Esophagus squamous epithelium (tissue), 5 donors: ENCODE measurements at places on chromosomes 3 and 15. TPM values are rescaled to one million over a fixed set of nuclear protein-coding genes. Genes with fewer than 3 reads are reported as not detected.

- DNase-seq: no peak
These were observed 157.2 kb downstream of the PTPRG start for GRCh38 chr3:61718565-61718964.

GRCh38 chr15:89841306-89841705 is 26.7 kb upstream of the ANPEP start:
- DNase-seq: no peak

DNA sequence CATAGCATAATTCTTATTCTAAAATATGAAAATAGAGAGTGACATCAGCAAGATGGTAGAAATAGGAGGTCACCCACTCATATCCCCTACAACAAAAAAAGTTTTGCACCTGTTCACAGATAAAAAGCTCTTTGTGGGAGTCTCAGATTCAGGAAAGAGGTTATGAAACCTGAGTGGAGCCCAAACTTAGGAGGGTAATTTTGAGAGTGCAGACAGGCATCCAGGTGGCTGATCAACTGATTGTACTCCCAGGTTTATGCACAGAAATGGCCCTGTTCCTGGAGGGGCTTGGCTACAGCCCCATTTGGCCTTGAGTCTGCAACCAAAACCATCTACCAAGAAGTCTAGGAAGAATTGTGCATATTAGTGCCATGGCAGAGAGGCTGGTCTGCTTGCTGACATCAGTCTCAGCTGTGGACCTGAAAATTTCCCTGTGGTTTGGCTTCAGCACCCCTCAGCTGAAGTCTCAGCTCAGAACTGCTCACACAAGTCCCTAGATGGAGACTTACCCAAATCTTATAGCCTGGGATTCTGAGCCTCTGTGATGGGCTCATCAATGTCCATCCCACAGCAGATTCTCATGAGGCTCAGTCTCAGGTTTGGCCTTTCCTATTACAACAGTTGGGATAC is 291.6 kb downstream of the IL20RB start:
- DNase-seq: no peak

GRCh38 chr15:65087873-65088642 is 11.5 kb downstream of the KBTBD13 start:
- DNase-seq: no peak

DNA sequence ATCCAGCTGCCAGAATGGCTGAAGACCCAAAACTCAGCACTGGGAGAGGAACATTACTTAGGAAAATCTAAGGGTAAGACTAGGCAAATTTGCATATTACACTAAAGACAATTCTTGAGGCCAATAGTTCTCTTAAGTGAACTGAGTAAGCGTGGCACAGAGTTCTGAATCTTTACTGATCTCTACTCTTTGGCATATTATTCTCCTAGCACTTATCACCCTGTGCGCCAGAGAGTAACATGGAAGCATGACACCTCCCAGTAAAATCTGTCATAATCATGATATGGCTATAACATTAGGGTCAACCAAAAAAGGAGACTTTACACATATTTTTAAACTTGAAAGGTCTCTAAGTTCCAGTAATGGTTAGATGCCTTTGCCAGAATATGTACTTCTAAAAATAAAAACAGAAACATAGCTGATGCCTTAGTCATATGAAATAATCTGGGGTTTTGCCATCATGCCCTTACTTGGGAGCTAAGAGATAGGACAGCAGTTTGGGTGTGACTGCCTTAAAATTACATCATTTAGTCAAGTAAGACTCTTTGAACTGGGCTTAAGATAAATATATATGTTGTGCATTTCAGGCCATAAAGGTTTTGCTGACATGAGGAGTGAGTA is 290.5 kb downstream of the PLCL2 start:
- DNase-seq: no peak

DNA sequence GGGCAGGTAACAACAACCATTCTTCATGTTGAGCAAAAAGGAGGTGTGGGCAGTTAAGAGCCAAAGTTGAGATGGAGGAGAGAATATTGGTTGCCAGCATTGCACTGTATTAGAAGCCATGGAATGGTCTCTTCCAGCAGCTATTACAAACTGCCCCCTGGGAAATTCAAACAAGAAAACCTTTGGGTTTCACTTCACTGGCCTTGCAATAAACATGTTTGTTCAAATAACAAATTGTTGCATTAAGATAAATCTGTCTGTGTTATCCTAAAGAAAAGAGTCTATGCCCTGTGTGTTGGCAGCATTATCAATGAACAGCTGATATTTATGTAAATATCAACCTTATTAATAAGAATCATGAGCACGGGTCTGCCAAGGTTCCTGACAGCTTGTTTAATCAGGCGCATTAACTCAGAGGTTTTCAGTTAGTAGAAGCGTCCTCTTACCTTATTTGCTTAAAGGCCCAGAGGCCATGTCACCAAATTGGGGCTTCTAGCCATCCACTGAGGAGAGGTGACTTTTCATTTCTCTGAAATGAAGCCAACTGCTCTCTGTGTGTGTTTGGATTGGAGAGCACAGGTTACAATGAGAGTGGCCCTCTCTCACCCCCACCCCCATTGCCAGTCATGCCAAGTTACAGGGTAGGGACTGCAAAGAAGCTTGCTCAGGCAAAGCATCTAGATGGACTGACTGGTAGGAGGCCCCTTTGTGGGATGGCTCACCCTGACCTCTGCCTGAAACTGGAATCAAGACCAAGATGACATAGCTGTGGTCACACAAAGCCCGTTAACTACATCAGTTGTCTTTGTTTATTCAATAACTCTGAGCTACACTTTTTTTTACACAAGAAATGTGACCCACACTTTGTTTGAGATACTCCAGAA is 10.5 kb downstream of the FILIP1L start:
- no peak for DNase-seq

The GPR62 gene
- 0.38 TPM for total RNA-seq
